Bronchus fibroblast of lung (primary cell): ENCODE measurements at places on chromosomes 13 and 19. TPM values are rescaled to one million over a fixed set of nuclear protein-coding genes. Genes with fewer than 3 reads are reported as not detected.

Gene NCCRP1
- total RNA-seq, result not detected in 2 replicates

Gene SIGLEC8
- total RNA-seq, result not detected in 2 replicates

Gene PPP1R37
- total RNA-seq, result 28.7 and 30.3 TPM in 2 replicates

Gene DPP9
- total RNA-seq, result 70.6 and 71.8 TPM in 2 replicates

Gene TINCR
- total RNA-seq, result under 0.01 TPM in 1 of 2 replicates, not detected in the other

Gene FFAR2
- not detected in 2 replicates for total RNA-seq

Gene KLK1
- total RNA-seq, result not detected in 2 replicates

Gene VSTM1
- not detected in 2 replicates for total RNA-seq

Gene PHLDB3
- total RNA-seq, result 3.7 and 5.0 TPM in 2 replicates

Gene ZNF865
- total RNA-seq, result 2.4 and 3.2 TPM in 2 replicates

Gene MAG
- total RNA-seq, result not detected in 2 replicates

Gene PLPPR3
- 3.4 and 4.7 TPM in 2 replicates for total RNA-seq
